ENCODE measurements at places on chromosomes 4 and X.

DNA sequence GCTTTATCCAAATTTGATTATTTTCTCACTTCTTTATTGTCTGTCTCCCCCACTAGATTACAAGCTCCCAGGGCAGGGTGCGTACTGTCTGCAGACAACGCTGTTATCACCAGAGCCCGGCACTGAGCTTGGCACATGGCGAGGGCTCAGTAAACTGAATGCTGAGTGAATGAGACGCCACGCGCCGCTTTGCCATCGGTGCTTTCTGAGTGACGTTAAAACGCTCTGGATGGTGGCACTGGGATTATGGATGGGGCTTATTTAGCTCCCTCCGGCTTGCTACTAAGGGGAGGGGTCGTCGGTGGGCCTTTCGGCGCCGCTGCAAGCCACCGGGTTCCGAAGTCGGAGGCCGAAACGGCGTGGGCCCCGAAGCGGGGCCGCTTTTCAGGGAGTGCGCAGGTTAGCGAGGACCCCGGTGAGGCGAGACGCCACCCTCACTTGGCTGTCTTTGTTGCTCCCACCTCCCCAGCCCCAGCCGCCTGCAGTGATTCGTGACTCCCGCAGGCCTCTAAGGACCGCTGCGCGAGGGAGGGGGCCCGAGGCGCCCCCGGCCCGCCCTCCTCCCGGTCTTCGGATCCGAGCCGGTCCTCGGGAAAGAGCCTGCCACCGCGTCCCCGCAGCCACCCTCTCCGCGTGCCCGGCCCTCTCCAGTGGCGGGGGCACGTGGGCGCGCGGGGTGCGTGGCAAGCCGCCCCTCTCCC, 569 bp upstream of the FHL1 start:
- peak; percentile 68 for DNase-seq

DNA sequence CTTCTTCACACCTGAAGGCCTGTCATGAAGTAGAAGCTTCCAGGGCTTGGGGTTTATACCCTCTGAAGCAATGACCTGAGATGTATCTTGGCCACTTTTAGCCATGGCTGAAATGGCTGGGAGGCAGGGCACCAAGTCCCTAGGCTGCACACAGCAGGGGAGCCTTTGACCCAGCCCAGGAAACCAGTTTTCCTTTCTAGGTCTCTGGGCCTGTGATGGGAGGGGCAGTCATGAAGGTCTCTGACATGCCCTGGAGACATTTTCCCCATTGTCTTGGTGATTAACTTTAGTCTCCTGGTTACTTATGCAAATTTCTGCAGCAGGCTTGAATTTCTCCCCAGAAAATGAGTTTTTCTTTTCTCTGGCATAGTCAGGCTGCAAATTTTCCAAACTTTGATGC, 511.0 kb upstream of the KLHL4 start:
- DNase-seq = no peak

GRCh38 chr4:588351-588849, 12.3 kb upstream of the TMEM271 start:
- DNase-seq = no peak

- DNase-seq = no peak
Measured at GRCh38 chr4:25368315-25368714, 8.7 kb upstream of the ANAPC4 start.

GRCh38 chr4:114598191-114599121, at the start of gene UGT8:
Gene UGT8 (plus strand): TSS chr4:114598807. CDS start chr4:114622881, 24,074 bp downstream.
- no peak for DNase-seq

GRCh38 chr4:48022192-48022799, 5.7 kb downstream of the NIPAL1 start:
- no peak for DNase-seq

- DNase-seq = no peak
Measured at GRCh38 chrX:83508526-83509253, 600 bp downstream of the POU3F4 start.

DNA sequence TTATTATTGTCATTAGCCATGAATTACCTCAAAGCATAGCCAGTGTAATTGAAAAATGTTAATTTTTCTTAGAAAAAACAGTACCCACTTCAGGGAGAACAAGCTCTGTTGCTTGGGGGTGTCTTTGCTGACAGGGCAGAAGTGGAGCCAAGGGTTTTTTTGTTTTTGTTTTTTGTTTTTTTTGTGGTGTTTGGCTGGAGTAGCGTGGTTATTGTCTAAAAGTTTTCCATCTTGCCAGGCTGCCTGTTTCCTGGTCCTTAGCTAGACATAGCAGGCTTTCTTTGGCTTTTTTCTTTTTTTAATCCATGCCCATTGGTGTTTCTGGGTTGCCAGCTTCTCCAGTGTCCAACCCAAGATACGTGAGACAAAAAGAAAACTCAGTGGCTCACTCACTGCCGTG, 61.5 kb downstream of the CASP3 start:
- DNase-seq = no peak

DNA sequence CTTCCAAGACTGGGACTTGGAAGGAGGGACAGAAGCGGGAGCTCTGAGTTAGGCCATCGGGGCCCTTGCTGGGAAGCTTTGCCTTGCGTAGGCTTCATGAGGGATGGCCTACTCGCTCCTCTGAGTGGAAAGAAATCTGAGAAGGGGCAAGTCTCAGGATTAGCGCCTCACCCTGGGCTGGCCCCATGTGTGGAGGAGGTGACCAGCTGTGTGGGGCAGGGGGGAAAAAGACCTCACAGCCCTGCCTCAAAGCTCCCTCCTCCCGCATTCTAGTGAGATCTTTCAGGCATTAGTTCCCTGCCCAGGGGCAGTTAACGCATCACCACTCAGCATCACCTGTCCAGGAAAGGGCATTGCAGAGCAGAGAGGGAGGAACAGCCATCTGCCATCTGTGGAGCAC, 156.1 kb downstream of the ENPP6 start:
- no peak for DNase-seq

DNA sequence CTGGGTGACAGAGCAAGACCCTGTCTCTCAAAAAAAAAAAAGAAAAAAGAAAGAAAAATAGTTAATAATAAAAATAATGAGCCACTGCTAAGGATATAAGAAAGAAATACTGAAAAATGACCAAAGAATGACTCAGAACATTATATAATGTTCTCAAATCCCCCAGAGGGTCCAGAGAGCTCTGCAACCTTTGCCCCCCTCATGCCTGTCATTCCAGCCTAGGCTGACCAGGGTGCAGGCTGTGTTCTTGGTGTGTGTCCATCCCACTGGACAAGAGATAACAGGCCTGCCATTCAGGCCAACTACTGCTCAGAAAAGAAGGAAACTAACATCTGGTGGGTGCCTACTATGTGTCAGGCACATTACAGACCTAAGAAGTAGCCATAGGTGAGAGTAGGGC, 72.7 kb upstream of the EDNRA start:
- DNase-seq = no peak

DNA sequence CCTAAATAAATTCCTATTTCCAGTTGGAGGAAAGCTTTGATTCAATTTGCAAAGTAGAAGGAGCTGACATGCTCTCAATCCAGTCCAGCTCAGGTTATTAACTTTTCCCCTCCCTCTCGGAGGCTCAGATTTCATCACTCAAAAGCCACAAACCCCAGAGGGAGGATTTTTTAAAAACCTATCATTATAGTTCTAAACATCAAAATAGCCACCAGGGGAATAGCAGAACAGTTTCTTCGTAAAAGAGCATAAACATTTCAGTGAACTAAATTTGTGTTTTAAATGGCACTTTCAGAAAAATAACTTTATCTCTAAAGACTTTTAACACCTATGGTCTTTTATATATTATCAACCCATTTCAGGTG, 8.8 kb downstream of the GPRIN3 start:
- DNase-seq = no peak
